ENCODE measurements at places on chromosomes 5 and 9.

DNA sequence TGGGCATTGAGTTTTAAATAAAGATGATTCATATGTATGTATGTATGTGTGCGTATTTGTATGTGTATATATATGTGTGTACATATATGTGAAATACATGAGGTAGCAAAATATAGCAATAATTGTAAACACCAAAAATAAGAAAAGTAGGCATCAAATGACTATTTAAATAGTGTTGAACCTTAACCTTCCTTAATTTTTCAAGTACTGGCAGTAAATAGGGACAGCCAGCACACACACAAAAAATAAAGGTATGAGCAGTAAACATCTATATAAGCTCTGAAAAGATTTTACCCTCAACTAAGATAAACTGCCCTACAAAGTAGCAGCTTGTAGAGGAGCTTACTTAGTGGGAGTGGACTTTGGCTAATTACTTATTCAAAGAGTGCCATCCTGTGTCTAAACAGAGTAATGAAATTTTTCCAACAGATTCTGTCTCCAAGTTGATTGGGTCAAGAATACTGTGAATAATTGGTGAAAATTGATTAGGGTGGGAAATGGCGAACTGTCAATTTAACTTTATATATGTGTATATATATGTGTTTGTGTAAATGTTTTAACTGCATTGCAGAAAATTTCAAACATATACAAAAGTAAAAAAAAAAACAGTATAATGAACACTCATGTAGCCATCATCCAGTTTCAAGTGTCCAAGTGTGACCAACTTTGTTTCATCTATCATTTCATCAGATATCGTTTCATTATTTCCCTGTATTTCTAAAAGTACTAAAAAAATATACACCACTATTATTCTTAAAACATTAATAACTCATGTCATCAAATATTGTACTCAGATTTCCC, 2.0 kb upstream of the ADAMTS6 start:
- DNase-seq: no peak

DNA sequence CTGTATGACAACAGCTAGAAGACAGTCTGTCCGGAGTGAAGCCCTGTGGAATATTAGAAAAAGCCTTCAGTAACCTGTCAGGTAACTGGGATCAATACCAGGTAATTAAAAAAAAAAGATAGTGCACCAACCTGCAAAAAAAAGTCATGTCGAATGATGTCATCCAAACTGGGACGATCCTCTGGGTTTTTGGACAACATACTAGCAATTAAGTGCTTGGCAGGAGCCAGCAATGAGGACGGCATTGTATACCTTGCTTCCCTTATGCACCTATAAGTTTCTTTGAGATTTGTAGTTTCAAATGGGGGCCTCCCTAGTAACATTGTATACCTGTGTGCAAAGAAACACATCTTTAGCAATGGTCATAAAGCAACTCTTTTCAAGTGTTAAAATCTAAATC, 2.8 kb downstream of the PLK2 start:
- no peak for DNase-seq

- DNase-seq: no peak
Measured at GRCh38 chr5:76230711-76231285, 147.6 kb downstream of the SV2C start.

GRCh38 chr9:91868732-91869391, 81.2 kb downstream of the ROR2 start:
- DNase-seq: no peak

- DNase-seq: peak; percentile 66
Measured at GRCh38 chr9:126965541-126966428, 51.2 kb downstream of the RALGPS1 start.

DNA sequence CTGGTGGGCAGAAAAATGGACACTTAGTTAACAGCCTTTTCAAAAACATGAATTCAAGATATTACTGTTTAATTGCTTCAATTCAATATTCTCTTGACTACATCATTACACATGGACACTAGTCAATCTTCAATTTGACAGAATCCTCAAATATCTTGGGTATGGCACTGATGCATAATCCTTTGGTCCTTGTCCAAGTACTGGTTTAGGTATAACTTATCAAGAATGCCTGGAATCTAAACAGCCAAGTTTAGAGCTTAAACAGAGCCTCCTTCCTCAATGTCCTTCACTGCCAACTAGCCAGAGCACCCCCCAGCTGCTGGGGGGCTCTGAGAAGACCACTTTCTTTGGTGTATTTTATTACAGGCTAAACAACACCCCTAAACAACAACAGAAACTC, 61.6 kb upstream of the ERCC6L2 start:
- DNase-seq: no peak

DNA sequence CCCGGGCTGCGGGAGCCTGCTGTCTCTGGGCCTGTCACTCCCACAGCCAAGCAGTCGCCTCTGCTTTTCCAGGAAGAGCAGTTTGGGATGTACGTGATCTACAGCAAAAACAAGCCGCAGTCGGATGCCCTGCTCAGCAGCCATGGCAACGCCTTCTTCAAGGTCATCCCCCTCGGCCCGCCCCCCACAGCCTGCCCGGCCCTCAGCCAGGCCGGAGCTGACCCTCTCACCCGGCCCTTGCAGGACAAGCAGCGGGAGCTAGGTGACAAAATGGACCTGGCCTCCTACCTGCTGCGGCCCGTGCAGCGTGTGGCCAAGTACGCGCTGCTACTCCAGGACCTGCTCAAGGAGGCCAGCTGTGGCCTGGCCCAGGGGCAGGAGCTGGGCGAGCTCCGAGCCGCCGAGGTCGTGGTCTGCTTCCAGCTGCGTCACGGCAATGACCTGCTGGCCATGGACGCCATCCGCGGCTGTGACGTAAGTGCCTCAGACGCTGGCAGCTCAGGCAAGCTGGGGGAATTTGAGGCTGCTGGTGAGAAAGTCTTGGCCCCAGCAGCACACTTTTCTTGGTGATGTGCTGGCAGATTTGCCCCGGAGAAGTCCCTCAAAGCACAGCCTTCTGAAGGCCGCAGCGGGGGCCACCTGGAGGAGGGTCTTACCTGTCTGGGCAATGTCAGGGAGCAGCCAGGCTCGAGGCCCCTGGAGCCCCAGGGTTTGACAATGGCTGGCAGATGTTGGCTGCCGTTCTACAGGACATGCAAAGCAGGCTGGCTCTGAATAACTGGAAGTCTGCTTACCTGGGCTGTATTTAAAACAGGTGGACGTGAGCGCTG, 20.1 kb upstream of the LRRC14B start:
- no peak for DNase-seq

GRCh38 chr9:98285446-98285845, 30.0 kb upstream of the TBC1D2 start:
- no peak for DNase-seq

DNA sequence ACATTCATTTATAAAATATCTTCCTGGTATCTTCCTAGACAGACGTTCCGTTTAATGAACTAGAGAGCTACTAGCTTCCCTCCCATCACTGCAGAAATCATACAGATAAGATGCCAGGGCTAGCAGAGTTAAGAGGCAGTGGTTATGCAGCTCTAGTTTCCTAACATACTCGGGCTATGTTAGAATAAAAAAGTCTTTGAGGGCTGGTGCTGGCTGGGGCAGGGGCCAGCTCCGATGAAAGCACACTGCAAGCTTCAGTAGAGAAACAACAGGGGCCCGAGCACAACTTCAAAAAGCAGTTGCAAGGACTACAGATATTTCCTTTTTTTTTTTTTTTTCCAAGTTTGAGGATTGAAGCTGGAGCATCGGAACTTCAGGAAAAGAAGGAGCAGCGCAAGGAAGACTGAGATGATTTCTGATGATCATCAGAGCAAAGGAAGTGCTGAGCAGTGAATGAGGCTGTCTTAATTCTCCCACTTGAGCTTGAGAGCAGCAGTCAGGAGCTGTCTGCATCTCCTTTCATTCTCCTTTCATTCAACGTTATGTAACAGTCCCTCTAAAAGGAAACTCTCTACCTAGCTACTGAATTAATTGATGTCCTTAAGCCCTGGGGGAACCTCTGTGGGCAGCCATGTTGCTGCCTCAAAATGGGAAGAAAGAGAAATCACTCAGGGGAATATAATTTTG, 47.6 kb upstream of the ADCY2 start:
- no peak for DNase-seq

GRCh38 chr9:79384501-79384900, 187.3 kb upstream of the TLE4 start:
- no peak for DNase-seq

DNA sequence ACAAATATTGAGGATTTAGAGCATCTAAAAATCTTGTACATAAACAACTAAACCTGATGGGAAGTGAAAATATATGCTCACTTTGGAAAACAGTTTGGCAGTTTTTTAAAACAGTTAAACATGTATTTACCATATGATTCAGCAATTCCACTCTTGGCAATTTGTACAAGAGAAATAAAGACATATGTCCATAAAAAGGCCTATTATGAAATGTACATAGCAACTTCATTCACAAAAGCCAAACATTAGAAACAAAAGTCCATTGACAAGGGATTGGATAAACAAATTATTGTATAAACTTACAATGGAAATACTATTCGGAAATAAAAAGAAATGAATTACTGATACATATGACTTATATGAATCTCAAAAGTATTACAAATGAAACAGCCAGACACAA, 196.2 kb upstream of the SLC24A2 start:
- DNase-seq: no peak

DNA sequence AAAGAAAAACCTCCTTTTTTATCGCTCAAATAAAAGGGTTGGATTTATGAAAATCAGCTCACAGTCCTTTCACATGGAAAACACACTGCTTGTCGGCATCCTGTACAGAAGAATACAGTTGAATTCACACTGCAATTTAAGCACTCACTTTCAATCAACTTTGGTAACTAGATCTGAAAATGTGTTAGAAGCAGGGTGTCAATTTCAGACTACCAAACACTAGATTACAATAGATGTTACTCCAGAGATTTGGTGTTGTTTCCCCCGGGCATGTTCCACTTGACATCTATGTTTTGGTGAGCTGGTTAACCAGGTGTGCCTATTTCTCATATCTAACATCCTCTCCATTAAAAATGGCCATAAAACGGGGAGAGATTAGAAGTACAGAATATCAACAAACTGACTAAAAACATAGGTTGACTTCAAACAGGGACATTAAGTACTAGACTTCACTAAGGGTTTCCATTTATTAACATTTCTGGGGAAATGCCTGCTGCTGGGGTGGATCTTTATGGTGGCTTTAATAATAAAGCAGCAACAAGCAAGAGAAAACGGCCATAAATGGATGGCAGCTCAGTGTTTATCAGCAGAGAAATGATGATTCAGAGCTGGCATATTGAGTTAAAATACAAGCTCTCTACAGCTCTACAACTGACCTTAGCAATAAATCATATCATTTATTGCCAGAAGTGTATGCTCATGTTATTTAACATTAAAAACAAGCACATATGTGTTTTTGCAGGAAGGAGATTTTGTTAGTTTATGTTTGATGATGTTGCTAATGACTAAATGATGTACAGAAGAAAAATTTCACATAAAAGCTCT, 158.8 kb downstream of the SLF1 start:
- no peak for DNase-seq

- DNase-seq: no peak
Measured at GRCh38 chr5:172939611-172940267, 19.5 kb upstream of the RPL26L1 start.

DNA sequence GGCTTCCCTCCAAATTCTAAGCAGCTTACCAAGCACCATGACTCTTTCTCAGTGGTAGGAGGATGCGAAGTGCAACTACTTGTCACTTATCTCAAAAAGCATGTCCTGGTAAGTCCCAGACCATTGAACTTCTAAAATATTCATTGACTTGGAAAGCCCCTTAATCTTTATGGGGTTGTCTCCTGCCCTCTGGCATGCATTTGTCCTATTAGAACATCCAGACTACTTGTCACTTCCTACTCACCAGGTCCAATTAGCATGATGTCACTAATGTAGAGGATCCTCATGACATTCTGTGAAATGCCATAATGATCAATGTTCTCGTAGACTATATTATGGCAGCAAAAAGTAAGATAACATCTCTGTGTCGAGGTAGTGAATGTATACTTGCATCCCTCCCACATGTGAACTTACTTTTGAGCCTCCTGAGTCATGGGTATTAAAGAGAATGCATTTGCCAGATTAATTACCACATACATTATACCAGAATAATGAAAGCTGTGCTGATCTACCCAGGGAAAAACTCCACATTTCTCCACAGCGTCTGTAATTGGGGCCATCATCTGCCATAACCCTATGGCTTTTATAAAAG, 63.5 kb upstream of the RAD23B start:
- DNase-seq: no peak

- DNase-seq: no peak
Measured at GRCh38 chr9:113386571-113387393, 10.0 kb upstream of the HDHD3 start.

GRCh38 chr9:84708400-84708799, 38.9 kb downstream of the NTRK2 start:
- DNase-seq: no peak

GRCh38 chr5:173643964-173644363, 27.5 kb upstream of the BOD1 start:
- DNase-seq: peak; percentile 73

GRCh38 chr9:95090023-95090791, 227.3 kb downstream of the FANCC start:
- no peak for DNase-seq

DNA sequence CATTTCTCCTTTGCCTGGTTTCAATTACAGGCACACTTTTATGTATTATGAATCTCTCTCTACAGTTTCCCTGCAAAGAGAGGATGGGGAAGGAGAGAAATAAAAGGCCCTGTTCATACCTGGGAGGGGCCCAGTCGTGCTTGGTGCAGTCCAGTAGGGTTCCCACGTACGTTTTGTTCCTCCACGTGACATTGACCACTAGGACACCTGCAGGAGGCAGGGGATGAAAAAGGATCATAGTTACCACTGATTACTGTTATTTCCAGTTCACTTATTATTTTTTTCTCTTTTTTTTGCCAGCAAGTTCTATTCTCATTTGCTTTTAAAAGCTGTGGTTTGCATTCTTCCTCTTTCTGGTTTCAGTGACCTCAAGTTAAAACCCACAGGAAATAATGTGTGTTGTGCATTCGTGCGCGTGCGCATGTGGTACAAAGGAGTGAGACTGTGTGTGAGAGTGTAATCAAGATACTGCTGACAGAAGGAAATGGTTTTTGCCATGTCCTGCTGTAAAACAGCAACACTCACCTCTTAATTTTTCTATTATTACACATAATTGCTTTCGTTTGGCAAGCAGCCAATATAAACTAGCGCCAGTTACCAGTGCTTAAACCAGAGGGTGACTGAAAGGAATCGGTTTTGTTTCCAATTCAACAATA, 96.8 kb downstream of the ZNF608 start:
- DNase-seq: no peak

- no peak for DNase-seq
Measured at GRCh38 chr5:88602584-88602983, 280.4 kb downstream of the MEF2C start.

DNA sequence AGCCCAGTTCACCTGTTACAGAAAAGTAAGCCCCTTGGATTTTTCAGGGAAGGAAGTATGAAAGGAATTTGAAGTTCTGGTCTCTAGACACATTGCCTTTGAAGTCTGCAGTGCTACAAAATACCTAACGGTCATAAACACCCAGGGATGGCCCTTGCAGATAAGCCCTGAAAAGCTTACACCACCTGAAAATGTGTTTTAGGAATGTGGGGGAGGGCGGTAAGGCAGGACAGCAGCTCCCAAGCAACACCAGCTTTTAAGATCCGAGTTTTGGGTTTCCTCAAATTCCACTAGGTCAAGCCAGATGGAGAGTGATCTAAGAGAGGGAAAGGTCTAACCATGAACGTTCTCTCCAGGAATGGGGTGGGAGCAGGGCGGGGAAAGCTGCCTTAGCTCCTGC, 114.1 kb upstream of the PANK3 start:
- no peak for DNase-seq
